Lung (tissue), 17 donors: ENCODE measurements at places on chromosomes 11 and 22. TPM values are rescaled to one million over a fixed set of nuclear protein-coding genes. Genes with fewer than 3 reads are reported as not detected.

DNA sequence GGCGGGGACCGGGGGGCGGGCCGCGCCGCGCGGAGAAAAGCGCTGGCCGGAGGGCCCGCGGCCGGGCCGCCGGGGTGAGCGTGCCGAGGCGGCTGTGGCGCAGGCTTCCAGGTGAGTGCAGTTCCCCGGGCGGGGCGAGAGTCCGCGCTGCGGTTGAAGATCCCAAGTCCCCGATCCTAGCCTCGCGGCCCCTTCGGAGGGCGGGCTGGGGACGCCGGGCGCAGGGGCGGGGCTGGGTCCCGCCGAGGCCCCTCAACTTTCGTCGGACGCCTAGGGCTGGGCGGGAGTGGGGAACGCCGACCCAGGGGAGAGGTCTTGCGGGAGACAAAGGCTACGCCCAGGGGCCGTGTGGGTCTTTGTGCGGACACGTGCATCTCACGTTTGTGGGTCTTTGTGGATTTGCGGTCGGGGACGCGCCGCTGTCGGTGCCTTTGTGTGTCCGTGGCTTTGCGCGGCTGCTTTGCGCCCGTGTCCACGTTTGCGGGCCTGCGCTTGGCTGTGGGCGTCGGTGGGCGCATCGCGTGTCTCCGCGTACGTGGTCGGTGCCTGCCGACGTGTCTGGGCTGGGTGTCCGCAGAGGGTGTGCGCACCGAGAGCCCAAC lies at the start of gene TSKU:
Gene TSKU, plus strand, starts transcription at position 63 of the 602 bp plus-strand sequence. CDS start 12,261 bp downstream, outside the sequence.
- peak within 1 kb of the TSS; percentile 61 for H3K27ac ChIP-seq
- no peaks in the 10 kb centered on the region for H3K36me3 ChIP-seq
- DNase-seq = no peak
- no peaks in the 10 kb centered on the region for H3K27me3 ChIP-seq

Gene FBXO7
- total RNA-seq = 84.3 TPM

GRCh38 chr11:35963911-35964310 lies 20.0 kb downstream of the LDLRAD3 start:
- DNase-seq = no peak
- H3K36me3 ChIP-seq = no peaks in the 10 kb centered on the region
- no peak overlapping the region for H3K4me3 ChIP-seq
- no peaks in the 10 kb centered on the region for H3K4me1 ChIP-seq

Gene TCN2
- total RNA-seq = 39.9 TPM

DNA sequence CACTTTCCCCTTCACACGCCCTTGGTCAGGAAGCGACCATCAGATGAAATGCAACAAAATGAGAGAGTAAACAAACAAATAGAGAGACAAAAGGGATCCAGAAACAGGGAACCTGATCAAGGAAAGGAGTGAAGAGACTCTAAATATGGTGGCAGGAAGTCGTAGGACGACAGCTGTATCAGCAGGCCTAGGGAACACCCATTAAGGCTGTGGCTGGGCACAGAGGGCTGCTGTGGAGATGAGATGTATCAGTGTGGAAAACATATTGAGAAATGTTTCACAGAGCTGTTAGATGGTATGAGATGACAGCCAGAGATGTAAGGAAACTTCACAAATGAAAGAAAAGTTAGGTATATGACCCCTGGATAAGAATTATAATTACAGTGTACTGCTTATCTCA lies 155.8 kb upstream of the MTMR2 start:
- H3K27me3 ChIP-seq = no peaks in the 10 kb centered on the region
- no peak overlapping the region for H3K27ac ChIP-seq
- no peak overlapping the region for H3K4me3 ChIP-seq
- H3K36me3 ChIP-seq = no peaks in the 10 kb centered on the region

GRCh38 chr11:112637876-112638275 lies 323.3 kb upstream of the NCAM1 start:
- no peak overlapping the region for H3K4me3 ChIP-seq
- H3K27ac ChIP-seq = no peak overlapping the region
